ENCODE measurements at places on chromosomes 1 and 21.

GRCh38 chr1:107545056-107545577, 404.3 kb downstream of the NTNG1 start:
- DNase-seq, result no peak

- no peak for DNase-seq
Observed at GRCh38 chr21:40797891-40798290, 49.1 kb downstream of the DSCAM start.

GRCh38 chr21:44687671-44688070, 5.7 kb upstream of the KRTAP12-1 start:
- no peak for DNase-seq

DNA sequence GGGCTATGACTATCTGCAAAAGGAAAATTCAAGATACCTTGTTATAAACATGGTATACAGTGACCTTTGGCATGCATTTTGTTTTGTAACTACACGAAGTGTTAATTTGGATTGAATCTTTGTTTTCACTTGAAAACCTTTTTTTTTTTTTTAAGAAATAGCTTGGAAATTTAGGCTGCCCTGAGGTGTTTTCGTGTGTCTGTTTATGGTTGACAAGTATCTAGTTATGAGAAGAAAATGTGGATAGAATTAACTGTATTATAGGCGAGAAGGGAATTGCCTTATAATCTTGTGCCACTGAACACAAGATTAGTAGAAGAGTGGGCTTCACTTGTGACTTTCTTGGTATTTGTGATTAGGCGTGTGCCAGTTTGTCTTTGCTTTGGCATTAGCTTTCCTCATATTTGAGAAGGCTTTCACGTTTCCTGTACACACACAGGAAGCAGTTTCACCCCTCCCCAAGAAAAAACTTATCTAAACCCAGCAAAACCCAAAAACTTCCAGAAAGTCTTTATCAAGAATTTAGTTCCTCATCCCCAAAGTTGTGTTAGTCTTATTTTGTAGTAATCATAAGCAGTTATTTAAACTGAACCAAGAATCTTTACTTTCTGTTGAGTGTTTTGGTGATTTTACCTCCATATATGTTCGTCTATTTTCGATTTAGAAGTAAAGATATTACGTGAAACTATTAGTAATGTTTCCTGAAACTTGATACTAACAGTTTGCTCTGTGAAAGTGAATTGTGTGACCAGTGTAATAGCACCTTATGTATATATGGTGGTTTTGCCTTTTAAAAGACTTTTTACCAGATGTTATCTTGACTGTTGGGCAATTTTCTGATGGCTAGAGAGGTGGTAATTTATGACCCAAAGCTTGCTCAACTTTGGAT, 3.8 kb downstream of the DYRK1A start:
- no peak for DNase-seq

GRCh38 chr1:181086091-181086490, 2.4 kb upstream of the IER5 start:
- no peak for DNase-seq

GRCh38 chr21:32333953-32334673, 35.5 kb downstream of the MRAP start:
- DNase-seq, result no peak

DNA sequence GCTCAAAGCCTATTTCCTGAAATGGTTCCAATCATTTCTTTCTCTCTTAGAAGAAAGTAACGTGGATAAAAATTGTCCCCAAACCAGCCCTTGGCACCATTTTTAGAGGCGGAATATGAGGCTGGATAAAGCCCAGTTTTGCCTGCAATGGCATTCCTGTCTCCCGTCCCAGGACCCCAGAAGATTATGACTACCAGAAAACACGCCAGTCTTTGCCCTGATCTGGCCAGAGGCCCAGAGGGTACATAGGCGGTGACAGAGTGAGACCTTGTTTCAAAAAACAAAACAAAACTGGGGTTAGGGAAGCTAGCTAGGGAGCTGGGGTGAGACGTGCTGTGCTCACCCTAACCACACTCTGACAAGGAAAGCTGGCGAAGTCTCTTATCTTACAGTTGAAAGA, at the start of gene AADACL4:
AADACL4 (plus strand) TSS at position 301 of the 400 bp plus-strand sequence. CDS start 462 bp downstream, outside the sequence.
- no peak for DNase-seq

DNA sequence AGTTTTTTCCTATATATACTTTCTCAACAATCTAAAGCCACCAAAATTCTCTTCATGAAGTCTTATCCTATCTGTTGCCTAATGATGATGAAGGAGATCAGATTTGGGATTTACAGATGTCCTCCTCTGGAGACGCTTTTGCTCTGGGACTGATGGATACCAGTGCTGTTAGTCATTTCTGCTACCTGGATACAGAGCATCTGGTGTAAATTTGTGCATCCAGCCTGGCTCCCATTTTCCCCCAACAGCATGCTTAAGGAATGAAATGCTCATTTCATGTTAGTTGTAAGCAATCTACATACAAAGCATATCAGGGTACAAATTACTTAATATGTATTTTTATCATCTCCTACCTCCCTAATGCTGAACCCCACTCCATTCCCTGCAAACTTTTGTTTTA, 57.7 kb downstream of the HNRNPR start:
- DNase-seq, result no peak
